ENCODE measurements at places on chromosomes 16 and 17.

GRCh38 chr16:1184980-1185379, 32.1 kb downstream of the CACNA1H start:
- DNase-seq: no peak

GRCh38 chr16:4609200-4610010, 5.3 kb downstream of the UBALD1 start:
- no peak for DNase-seq

DNA sequence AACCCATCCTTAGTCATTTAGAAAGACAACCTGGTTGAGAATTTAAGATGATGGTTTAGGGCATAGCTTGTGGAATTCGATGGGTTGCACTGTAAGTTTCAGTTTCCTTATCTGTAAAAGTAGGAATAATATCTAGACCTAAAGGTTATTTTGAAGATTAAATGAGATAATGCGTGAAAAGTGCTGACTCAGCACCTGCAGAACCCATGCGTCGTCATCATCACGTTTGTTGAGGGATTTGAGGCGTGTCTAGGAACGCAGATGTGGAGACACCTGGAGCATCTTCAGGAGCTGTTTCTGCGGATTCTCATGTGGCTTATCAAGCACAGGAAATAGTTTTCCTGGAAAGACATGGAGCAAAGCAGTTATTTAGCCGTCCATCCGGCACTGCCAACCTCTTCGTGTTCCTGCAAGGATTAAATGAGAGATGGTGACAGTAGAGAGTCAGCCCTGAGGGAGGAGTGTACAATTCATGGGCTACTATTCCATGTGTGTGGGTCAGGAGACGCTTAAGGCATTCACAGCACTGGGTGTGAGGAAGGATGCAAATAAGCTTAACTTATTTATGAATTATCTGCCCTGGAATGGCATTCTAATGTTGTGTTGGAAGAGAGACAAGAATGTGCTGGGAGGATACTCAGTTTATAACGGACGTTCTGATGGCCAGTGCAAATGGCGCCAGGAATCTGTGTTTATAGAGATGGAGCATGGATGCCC, 536.1 kb downstream of the MAF start:
- DNase-seq: no peak

DNA sequence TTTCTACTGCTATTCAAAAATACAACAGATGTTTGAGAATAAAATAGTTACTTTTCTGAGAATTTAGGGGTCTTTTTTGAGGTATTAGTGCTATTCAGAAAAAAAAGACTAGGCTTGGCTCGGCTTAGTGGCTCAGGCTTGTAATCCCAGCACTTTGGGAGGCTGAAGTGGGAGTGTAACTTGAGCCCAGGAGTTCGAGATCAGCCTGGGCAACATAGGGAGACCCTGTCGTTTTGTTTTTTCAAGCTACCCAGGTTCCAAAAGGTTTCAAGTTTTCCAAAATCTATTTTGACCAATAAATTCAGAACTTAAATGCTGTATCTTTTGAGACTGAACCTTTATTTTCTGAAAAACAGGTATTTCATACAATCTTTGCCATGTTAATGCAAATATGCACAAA, 3.2 kb upstream of the ARL6IP1 start:
- no peak for DNase-seq

DNA sequence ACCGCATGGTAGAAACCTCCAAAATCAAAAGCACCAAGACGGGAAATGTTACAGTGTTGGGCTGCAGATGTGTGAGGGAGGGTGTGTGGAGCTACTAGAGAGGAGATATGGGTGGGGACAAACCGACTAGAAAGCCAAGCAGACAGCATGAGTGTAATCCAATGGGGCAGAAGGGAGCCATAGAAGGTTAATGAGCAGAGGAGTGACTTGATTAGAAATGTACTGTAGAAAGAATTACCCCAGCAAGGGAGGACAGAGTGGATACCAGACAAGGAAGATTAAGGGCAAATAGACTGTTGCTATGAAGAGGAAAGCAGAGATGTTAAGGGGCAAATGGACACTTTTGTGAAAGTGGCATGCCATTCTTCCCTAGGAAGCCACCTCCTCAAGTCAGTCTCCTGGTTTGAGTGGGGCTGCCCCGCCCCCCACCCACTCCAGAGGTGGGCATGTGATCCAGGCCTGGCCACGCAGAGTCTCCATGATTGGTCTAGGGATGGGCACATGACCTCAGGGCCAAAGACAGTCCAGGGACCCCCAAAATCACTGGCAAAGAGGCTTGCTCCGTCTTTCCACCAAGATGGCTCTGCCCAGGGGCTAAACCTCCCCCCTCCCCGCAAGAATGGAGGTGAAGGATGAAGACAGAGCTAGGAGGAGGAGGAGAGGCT, 4.3 kb downstream of the COTL1 start:
- no peak for DNase-seq

DNA sequence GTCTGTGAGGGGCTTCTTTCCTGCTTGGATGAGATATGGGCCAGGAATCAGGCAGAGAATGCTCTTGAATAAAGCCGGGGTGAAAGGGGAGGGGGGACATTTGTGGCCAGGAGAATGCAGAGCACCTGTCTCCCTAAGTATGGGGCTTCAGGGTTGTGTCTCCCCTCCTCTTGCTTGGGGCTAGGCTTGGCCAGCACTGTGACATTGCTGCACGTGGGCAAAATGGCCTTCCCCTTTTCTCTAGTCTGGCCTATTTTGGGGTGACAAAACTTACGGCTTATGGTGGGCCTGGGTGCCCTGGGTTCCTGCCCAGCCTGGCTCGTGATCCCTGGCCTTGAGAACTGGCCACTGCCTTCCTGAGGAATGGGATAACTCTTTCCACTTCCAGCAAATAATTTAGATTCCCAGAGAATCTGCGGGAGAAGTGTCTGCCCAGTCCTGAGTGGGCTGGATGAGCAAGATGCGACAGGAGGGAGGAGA, 5.6 kb downstream of the NFE2L1 start:
- no peak for DNase-seq

DNA sequence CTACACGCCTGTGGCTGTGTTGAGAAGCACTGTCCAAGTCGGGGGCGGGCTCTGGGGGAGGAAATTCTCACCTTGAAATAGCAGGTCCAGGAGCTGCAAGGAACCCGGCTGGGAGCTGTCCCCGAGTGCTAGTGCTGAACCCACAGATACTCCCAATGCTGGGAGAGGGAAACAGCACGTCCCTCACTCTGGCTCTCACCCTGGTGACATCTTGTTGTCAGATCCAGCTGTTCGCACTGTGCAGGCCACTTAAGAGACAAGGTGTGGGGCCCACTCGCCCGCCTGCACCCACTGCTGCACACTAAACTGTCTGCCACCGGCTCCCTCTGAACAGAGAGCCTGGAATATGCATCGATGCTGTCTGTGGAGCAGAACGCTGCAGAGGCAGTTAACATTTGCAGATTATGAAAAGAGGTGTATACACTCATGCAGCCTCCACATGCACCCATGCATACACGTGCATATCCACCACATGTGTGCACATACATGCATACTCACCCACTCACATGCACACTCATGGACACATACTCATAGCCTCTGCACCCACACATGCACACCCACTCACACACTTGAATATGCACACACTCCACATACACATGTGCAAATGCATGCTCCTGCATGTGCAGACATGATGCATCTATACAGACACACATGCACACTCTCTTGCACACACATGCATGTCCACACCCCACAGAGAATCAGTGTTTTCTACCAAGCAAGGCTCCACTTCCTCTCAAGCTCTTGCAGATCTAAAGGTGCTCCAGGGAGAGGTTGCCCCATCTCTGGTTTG, 42.0 kb downstream of the MGAT5B start:
- no peak for DNase-seq

GRCh38 chr16:23469814-23470213, 16.8 kb upstream of the COG7 start:
- DNase-seq: no peak

- DNase-seq: peak; percentile 65
These were observed 26.2 kb downstream of the ANKRD40 start for GRCh38 chr17:50681263-50682200.

- no peak for DNase-seq
These were observed 397 bp downstream of the NCOR1 start for GRCh38 chr17:16215002-16215272.

DNA sequence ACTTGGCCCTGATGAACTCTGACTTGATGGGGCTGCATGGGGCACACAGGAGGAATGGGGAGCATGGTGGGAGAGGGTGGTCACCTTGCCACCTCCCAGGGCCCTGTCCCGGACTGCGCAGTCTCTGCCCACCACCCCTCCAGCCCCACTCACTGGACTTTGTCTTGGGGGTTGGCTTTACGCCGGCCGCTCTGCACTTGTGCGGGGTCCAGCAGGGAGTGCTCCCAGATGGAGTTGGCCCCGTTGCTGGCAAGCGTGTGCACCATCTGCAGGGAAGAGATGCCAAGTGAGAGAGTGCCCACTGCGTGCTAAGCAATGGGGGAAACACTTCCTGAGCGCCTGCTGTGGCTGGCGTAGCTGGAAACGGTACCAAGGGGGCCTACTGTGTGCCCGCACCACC, 6.7 kb downstream of the GIT1 start:
- no peak for DNase-seq

DNA sequence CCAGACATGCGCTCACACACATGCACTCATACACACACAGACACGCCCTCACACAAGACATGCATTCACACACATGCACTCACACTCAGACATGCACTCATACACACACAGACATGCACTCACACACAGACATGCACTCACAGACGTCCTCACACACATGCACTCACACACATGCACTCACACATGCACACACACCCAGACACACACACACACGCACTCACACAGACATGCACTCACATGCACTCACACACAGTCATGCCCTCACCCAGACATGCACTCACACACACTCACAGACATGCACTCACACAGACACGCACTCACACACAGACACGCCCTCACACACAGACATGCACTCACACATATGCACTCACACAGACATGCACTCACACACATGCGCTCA, 2.1 kb upstream of the ZNF469 start:
- DNase-seq: no peak

- no peak for DNase-seq
These were observed 200.7 kb downstream of the CCDC182 start for GRCh38 chr17:57544401-57544800.

GRCh38 chr17:15270628-15271381, 5.7 kb upstream of the PMP22 start:
- no peak for DNase-seq

DNA sequence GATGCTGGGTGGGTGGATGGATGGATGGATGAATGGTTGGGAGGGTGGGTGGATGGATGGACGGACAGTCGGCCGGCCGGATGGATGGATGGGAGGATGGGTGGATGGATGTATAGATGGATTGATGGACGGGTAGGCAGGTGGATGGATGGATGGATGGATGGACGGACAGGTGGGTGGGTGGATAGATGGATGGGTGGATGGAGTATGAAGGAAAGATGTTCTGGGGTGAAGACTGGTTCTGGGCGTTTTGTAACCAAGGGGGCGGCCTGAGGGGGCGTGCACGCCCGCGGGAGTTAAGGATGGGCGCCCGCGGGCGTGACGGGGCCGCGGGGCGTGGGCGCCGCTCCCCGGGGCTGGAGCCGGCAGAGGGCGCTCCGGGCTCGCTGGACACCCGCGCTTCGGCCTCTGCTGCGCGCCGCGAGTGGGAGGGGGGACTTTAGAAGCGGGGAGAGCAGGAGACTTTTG, at the start of gene NECAB2:
Gene NECAB2 (plus strand): TSS at position 407 of the 468 bp plus-strand sequence. CDS start 405 bp downstream, outside the sequence.
- no peak for DNase-seq

- DNase-seq: no peak
These were observed 116.5 kb downstream of the ZNF423 start for GRCh38 chr16:49739381-49739780.

DNA sequence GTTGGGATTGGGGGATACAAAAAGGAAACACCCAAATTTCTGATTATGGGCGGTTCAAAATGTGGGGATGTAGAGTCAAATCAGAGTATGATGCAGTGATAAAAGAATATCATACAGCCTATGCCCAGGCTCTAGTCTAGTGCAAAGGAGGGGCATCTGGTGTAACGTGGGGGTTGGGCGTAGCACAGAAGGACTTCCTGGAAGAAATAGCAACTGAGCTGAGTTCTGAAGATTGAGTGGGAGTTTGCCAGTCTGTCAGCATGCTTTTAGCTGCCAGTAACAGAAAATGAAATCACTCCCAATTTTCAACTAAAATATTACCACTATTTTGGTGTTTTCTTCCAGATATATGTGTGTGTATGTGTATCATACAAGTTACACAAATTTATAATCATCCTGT, 196.9 kb downstream of the SPECC1 start:
- DNase-seq: no peak

DNA sequence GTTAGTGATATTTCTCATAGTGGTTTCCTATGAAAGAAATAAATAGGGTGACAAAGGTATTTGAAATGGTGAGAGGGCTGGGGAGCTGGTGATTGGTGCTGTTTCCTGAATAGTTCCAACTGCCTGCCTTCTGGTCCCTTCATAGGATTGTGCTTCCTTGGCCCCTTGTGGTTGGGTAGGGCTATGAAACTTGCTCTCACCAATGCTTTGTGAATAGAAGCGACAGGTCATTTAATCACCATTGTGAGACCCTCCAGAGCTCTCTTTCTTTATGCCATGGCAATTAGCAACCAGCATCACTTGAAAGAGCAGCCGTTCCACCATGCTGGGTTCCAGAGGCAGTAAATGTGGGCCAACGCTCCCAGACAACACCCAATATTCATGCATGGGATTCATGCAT, 23.7 kb upstream of the WWOX start:
- no peak for DNase-seq

GRCh38 chr16:1045993-1046911, 26.3 kb upstream of the SSTR5 start:
- no peak for DNase-seq

DNA sequence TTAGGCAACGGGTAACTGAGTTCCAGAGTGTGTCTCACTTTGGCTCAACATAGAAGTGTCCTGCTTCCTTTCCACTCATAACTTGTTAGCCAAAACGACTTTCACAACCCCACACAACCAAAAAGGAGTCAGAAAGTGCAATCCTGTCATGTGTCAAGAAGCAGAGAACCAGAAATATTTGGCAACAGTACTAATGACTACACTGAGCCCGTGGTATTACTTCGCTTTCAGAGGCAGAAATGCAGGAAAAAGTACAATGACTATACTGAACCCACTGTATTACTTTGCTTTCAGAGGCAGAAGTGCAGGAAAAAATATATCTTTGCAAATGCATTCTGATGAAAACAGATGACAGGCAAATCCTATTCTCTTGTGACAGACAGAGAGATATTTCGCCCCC, 484.6 kb downstream of the KIF2B start:
- DNase-seq: no peak

DNA sequence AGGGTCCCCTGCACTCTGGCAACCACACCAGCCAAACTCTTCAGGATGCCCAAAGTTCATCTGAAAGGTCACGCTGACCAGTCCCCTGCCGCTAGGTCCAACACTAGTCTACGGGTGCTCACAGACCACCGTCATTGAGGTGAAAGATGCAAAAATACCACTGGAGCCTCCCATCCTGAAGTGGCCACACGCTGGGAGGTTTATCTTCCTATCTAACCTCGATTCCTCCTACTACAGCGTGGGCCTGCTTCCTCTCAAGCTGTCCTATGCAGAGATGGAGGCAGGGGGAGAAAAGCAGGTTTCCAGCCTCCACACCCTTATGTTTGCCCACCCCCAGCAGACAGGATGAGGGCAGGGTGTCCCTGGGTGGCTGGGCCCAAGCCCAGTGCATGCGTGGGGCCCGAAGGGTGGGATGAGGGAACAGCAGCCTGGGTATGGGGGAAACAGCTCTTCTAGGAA, 6.3 kb downstream of the SRCIN1 start:
- DNase-seq: no peak

Measured in HS-5 (cell line).